ENCODE measurements at places on chromosomes 5 and 9.

- DNase-seq = no peak
Observed at GRCh38 chr5:106825374-106825773, 845.4 kb downstream of the EFNA5 start.

GRCh38 chr5:82656341-82656761, 378.2 kb upstream of the RPS23 start:
- DNase-seq = no peak

DNA sequence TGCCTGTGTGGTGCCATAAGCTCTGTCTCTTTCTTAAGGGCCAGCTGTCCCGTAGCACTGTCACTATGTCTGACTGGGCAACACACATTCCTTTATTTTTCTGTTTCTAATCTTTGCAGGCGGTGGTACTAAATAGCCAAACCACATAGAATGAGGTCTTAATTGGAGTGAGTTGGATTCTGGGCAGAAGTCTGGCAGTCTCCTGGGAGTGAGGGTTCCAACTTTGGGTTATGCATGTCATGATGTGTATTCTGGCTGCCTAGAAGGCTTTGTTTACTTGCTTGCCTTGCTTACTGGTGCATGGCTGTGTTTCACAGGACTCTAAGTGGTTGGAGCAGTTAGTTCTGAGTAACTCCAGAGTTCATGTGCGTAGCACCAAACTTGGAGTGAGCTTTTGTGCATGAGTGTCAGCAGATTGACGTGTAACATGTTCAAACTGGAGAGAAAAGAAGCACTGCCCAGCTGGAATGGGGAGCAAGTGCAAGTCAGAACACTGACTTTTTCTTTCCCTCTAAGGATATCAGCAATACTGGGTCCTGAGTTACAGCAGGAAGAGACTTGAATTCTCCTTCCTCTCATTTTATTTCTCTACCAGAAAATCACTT, 185.8 kb downstream of the PCSK1 start:
- DNase-seq = no peak

DNA sequence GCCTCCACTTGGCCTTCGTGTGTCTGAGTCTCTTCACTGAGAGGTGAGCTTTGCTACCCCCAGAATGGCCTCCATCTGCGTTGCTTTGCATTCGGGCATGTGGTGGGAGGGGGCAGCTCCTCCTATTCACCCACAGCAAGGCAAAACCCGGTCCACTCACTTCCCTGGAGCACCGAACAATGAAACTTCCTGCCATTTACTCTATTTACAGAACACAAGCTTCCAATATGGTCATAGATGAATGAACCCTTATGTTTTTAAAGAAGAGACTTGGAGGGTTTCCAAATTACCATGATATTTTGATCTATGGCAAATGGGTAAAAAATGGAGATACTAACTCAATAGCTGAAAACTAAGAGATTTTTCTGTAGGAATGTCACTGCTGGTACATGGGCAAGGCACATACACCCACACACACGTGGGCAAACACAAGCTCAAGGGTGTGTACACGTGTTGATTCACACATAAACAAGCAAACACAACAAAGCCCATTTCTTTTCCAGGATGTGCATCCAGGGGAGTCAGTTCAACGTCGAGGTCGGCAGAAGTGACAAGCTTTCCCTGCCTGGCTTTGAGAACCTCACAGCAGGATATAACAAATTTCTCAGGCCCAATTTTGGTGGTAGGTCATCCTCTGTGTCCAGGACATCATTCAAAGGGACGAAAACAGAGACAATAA, 5.2 kb downstream of the GABRP start:
- no peak for DNase-seq

GRCh38 chr9:98807814-98808195, 335 bp downstream of the GALNT12 start:
- DNase-seq = no peak

DNA sequence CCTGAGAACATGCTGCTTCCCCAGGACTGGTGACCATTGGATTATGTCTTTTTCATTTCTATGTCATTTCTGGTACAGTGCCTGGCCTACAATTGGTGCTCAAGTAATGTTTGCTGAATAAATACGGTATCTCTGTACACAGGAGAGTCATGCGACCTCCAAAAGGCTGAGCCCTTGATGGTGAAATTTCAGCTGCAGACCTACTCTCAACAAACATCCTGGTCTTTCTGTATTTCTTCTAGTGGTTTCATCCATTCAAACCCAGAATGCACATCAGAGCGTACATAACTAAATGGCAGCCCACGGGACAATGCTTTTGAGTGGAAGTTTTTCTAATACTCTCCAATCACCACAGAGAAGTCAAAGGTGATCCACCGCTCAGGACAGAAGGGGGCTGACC, 62.6 kb upstream of the RPS23 start:
- DNase-seq = no peak
